Stimulated activated CD4-positive, alpha-beta T cell treated with anti-CD3 and anti-CD28 coated beads, Interleukin-1b, Interleukin-23, amount 100 ng/mL, for 24 hours (primary cell): ENCODE measurements at places on chromosomes 3 and 15.

DNA sequence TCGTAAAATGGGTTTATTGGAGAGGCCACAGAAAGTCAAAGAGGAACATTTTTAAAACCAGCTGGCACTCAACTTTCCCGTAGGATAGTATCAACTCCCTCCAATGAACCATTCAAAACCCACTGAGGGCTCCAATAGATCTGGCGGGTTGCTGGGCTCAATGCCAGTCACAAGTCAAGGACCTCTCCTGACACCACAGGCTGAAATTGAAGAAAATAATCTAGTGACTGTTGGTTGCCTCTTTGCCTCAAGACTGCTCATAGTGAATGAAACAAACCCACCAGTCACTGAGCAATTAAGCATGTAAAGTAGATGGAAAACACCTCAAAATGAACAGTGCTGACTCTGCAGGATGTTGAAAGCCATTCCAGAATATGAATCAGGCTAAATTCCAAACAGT is 500.6 kb upstream of the AGTR1 start:
- DNase-seq = no peak

- no peak for DNase-seq
These were observed 180.5 kb downstream of the APBA2 start for GRCh38 chr15:29066310-29066709.

- DNase-seq = no peak
These were observed 782.0 kb downstream of the MCTP2 start for GRCh38 chr15:95013381-95013780.

GRCh38 chr3:178259703-178260102 is 276.5 kb upstream of the KCNMB2 start:
- DNase-seq = no peak

- DNase-seq = no peak
These were observed 8.6 kb upstream of the CSK start for GRCh38 chr15:74773329-74773728.

- DNase-seq = no peak
These were observed 47.2 kb downstream of the NMNAT3 start for GRCh38 chr3:139630542-139630941.

DNA sequence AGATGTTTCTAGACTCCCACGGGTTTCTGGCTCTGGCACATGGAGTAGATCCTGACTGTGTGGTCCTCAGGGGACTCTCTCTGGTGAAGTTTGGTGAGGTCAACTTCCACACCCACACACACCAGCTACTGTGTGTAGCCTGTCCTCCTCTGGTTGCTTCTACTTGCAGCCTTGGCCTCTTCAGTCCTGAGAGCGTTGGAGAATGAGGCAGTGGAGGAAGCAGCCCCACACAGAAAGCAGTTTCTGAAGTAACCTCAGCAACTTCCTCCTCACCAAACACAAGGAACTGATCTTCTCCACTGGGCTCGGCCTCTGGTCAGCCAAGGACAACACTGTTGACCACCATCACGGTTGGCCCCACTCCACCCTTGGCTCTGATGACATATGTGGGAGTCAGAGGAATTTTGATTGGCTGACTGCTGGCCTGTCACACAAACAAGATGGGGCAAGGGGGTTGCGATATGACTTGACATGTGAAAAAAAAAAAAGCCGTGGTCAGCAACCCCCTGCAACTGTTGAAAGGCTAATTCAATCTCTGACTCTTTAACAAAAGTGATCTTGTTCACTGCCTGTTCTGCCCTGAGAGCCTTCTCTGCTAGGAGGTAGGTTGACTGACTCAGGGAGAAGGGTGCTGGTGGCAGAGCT is 19.6 kb downstream of the CD86 start:
- DNase-seq = no peak

DNA sequence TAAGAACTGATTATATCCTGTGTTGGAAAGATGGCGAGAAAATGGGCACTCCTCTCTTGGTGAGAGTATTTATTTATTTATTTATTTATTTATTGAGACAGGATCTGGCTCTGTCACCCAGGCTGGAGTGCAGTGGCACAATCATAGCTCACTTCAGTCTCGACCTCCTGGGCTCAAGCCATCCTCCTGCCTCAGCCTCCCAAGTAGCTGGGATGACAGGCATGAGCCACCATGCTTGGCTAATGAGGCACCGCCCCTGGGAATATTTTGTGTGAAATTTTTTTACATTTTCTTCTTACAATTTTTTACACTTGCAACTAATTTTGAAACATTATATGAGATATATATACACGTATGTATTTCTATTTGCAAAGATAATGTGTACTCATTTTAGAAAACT is 150.5 kb upstream of the PRR20G start:
- DNase-seq = no peak

DNA sequence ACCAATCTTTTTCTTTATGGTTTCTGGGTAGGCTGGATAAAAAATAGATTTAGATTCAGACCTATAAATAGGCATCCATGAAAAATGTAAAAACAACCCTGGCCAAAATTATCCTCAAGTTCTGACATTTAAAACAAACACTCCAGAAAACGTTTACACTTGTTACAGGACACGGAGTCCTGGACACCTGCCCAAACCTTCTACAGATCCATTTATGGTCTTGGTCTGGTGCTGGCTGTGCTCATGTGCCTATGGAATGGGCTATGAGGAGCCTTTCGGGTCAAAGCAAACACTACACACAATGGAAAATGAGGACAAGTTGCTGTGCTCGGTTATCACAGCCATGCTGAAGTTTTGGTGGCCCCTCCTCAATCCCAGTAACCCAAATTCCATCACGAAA is 108.1 kb downstream of the PDZRN3 start:
- DNase-seq = no peak
